ENCODE measurements at places on chromosomes 12 and 14.

- DNase-seq: no peak
Measured at GRCh38 chr12:119730381-119730780, 62.4 kb downstream of the PRKAB1 start.

- DNase-seq: no peak
Measured at GRCh38 chr14:54435500-54435981, 5.6 kb downstream of the CNIH1 start.

DNA sequence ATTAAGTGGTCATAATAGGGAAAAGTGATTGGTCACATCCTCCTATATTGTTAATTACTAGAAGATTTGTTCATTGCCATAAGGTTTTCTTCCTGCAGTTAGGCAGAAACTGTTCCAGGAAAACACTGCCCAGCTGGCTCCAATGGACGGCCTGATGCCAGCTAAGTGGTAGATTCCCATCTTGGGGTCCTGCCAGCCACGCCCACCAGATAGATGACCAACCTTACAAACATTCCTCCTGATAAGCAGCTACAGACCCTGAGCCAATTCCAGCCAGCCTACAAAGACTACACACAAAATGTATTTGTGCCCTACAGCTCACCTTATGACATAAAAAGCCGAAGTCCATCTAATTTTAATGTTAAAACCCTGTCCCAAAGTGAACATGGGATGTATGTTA is 685.9 kb upstream of the USP15 start:
- DNase-seq: no peak

DNA sequence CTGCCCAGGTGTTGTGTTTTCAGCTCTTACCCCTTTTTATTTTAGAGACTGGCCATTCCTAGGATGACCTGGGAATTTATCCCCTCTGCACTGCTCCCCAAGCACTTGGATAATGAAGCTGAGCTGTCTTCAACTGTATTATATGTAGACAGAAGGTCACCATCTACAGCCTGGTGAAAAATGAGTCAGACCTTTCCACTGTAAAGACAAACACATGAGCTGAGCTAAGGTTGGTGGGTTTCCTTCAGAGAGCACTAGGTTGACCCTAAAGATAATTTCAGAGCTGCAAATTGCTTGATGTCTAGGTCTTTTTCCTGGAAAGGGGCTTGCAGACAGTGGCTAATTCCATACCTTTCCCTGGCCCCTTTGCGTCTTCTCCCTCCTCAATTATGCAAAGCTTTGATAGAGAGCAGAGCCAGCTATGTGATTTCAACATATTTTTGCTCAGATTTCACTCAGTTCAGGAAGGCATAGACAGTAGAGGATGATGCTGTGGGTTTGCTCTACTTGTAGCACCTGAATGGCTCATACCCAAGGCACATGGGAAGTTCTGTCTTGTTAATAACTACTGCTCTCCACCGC is 9.2 kb upstream of the IKZF4 start:
- no peak for DNase-seq

GRCh38 chr14:101022121-101022520 is 118.6 kb upstream of the RTL1 start:
- DNase-seq: no peak

GRCh38 chr12:108078428-108078827 is 50.7 kb upstream of the WSCD2 start:
- no peak for DNase-seq

DNA sequence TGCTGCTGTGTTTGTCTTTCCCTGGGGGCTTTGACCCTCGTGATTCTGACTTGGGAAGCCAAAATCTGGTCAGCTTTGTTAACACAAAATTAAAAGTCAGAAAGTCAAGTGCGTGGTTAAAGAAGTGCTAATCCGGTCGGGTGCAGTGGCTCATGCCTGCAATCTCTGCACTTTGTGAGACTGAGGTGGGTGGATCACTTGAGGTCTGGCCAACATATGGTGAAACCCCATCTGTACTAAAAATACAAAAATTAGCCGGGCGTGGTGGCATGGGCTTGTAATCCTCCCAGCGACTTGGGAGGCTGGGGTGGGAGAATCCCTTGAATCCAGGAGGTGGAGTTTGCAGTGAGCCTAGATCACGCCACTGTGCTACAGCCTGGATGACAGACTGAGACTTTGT is 844.6 kb downstream of the VRK1 start:
- no peak for DNase-seq

Measured in NCI-H2081 (cell line).